ENCODE measurements at places on chromosomes 3 and 15.

- no peak for DNase-seq
Observed at GRCh38 chr3:136728918-136729317, 23.3 kb downstream of the STAG1 start.

DNA sequence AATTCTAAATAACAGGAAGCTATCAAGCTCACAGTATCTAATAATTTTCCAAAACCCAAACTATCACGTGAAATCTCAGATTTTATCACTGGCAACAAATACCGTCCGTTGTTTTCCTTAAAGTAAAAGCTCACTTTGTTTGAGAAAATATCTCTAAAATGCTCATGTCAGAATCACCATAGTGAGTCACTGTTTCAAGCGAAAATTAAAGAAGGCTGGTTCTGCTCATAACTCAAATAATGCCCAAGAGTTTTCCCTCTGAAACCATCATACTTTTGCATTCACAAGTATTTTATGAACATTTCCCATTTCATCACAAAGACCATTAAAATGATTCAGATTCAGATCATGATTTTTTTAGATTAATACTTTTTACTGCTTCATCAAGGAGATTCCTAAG, 50.6 kb downstream of the TBL1XR1 start:
- DNase-seq, result no peak

- no peak for DNase-seq
Observed at GRCh38 chr3:120151791-120152190, 57.5 kb upstream of the GSK3B start.

DNA sequence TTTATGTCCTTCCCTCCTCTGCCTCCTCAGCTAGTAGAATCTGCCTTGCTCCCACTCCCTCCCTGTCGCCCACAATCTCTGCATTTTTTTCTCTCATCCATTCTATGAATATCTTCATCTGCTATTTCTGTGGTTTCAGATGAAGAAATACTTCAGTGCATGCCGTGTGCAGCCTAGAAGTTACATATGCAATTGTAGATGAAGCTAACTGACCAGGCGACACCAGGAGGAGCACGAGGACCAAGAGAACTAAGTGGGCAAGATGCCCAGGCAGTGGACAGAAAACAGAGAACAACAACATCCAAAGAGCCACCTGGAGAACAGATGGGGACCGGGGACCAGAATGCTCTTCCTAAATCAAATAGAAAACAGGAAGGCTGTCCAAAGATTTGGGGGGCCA, 121.4 kb upstream of the ATP11B start:
- DNase-seq, result no peak

GRCh38 chr3:46350262-46350565, 3.7 kb upstream of the CCR2 start:
- DNase-seq, result no peak

DNA sequence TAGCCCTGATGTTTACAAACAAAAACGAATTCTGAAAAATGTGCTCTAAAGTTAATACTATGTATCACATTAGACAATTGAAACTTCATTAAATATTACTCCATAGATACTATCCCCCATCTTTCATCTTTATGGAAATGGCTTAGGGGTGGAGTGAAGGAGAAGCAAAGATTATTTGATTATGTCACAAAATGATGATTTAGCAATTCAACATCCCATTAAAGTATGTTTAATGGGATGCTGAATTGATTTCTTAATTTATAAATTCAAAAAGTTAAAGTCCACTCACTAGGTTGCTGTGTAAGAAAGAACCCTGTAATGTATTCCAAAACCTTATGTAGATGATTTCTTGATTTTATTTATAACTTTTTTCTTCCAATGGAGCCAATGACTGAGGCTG, 201.1 kb downstream of the WDR72 start:
- no peak for DNase-seq

DNA sequence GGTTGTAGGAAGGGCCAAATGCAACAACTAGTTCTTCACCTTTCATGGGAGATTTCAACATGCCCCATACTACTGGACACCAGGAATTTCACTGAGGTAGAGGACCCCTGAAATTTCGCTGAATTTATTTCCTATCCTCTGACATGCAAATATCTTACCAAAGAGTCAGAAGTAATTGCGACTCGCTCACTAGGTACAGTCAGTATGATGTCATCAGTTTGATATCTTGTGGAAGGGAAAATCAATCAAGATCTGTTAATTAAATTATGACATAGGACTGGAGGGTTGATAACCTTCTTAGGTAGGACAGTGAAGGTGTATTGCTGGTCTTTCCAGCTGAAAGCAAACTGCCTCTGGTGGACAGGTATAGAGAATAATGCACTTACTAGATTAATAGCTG, 74.9 kb upstream of the TNIK start:
- no peak for DNase-seq

DNA sequence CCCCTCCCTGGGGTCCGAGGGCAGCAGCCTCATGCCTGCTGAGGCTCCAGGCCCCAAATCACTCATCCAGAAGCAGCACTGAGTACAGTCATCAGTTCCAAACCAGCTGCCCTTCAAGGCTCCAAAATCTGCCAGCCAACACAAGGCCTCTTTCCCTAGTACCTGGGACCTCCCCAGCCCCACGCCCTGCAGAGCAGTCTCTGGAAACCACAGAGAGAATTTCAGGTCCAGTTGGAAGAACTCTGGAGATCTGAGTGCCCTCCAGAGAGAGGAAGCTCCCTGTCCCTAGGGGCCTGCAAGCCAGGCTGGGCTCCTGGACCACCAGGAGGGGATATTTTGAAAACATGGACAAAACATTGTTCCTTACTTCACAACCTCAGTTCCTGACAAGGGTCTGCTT, 26.2 kb downstream of the TKT start:
- no peak for DNase-seq

DNA sequence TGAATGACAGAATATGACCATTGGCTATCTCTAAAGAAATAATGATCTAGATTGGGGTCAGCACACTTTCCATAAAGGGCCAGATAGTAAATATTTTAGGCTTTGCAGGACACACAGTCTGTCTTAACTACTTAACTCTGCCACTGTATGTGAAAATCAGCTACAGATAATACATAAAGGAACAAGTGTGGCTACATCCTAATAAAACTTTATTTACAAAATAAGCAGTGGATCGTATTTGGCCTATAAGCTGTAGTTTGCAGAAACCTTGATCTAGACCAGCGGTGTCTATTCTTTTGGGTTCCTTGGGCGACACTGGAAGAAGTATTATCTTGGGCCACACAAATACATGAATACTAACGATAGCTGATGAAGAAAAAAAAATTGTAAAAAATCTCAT, 27.6 kb downstream of the GSK3B start:
- DNase-seq, result no peak

- DNase-seq, result no peak
Observed at GRCh38 chr15:69021895-69022294, 7.4 kb downstream of the NOX5 start.

- no peak for DNase-seq
Observed at GRCh38 chr3:14962762-14963161, 15.4 kb downstream of the NR2C2 start.

DNA sequence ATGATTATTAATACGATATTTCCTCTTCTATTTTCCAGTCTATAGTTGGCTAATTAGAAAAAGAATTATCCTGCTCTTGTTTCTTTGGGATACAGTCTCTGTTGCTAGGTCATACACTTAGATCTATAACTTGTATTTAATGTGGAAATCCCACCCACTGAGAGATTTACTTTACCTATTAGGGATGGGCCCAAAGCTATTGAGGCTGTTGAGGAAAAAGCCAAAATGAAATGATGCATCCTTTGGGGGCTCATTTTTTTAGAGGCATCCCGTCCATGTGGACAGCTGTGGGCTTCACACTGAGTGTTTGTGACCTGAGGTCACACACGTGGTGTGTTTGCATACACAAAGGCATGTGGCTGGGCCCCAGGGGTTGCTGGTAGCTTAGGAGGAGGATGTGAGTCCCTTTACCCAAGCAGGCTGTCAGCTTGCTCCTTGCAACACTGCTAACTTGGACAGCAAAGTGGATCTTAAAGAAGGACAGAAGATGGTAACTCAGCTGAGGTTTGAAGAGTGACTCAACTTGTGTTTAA, 477.4 kb downstream of the AGBL1 start:
- DNase-seq, result no peak

- no peak for DNase-seq
Observed at GRCh38 chr3:41848753-41849574, 112.9 kb downstream of the ULK4 start.

DNA sequence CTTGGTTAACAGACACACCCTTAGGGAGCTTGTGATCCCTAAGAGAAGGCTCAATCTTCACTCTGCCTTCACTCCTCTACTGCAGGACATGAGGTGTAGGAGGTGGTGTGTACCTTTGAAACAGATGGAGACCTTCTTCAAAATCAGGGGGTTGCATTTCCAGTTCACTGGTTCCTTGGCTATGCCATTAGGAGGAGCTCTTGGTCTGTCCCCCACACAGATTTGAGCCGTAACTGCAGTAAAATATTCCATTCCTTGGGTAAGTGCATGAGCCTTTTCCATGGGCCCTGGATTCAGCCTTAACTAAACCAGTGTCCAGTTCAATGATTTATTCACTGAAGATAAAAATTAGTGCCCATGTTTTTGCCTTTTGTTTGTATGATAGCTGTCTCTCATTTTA, 144.6 kb downstream of the MCTP2 start:
- no peak for DNase-seq

- DNase-seq, result no peak
Observed at GRCh38 chr3:137204409-137204808, 246.6 kb downstream of the IL20RB start.

- no peak for DNase-seq
Observed at GRCh38 chr3:7146529-7146928, 285.6 kb downstream of the GRM7 start.

DNA sequence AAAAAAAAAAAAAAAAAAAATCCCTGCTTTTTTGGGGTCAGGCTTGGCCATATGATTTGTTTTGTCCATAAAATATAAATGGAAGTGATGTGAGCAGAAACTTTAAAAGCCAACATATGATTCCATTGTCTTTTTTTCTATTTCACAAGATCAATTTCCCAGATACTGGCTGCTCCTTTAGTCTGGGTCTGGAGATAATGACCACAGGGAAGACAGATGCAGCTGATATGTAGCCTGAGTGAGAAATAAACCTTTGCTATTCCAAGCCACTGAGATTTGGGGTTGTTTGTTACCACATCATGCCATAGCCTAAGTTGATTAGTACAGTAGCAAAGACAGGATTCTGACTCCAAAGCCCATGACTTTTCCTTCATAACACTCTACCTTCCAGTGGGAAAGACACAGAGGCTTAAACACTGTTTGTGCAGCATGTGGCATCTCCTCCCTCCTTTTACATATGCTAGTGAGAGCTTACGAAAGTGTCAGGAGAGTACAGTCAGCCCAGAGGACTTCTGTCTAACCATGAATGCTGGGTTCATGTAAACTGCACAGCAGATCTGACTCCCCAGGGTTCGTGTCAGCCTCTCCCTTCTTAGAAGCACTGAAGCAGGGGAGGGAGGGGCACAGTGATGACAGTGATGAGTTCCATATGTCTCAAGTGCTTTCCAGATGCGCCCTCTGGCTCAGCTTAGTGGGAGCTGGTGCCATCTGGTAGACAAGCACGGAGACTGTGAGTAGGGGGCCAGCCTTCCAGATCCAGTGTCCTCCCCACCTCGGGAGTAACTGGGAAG, 36.7 kb upstream of the SLC7A14 start:
- DNase-seq, result no peak

DNA sequence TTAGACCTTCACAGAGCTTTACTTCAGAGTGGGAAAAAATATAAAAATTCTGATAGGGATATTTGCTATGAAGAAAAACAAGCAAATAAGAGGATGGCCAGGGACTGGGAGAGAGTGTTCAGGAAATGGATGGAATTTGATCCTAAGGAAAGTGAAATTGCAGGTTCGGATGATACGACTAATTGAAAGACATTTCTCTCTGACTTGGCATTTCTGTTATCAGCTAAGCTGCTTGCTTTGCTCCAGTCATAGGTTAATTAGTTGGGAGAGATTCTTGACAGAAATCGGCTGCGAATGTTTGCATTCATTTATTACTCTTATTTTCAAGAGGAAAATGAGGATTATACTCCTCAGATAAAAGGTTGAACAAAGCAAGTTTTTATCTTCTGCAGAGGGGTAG, 808.7 kb upstream of the NECTIN3 start:
- no peak for DNase-seq

GRCh38 chr3:110272525-110272924, 799.1 kb upstream of the NECTIN3 start:
- no peak for DNase-seq

- DNase-seq, result no peak
Observed at GRCh38 chr3:126343649-126344035, 13.6 kb downstream of the KLF15 start.

DNA sequence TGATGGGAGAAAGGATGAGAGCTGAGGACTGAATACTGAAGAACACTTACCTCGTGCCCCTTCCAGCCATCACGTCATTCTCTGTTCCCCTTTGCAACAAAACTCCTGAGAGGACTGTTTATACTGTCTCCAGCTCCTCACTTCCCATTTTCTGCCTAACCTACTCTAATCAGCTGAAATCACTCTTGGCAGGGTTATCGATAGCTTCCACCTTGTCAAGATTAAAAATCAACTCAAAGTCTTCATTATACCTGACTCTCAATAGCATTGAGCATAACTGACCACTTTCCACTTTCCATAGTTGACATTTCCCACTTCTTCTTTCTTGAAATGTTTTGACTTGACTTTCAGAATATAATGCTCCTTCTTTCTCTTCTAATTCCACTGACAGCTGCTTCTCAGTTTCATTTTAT, 4.3 kb downstream of the BTBD1 start:
- no peak for DNase-seq

GRCh38 chr3:194946091-194946490, 260.4 kb downstream of the FAM43A start:
- DNase-seq, result no peak

- no peak for DNase-seq
Observed at GRCh38 chr3:117515309-117515708, 805.7 kb downstream of the TUSC7 start.

DNA sequence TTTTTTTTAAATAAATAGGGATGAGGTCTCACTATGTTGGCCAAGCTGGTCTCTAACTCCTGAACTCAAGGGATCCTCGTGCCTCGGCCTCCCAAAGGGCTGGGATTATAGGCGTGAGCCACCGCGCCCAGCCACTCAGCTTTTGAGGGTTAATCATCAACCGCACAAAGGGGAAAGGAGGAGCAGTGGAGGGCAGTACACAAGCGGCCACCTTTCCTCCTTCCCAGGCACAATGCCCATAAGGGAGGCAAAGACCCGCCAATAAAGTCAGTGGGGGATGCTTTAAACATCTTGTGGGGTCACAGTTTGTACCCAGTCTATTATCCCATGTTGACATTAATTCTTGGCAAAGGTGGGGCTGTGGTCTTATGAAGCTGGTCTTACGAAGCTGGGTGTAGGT, 32.4 kb downstream of the EHD4 start:
- no peak for DNase-seq

DNA sequence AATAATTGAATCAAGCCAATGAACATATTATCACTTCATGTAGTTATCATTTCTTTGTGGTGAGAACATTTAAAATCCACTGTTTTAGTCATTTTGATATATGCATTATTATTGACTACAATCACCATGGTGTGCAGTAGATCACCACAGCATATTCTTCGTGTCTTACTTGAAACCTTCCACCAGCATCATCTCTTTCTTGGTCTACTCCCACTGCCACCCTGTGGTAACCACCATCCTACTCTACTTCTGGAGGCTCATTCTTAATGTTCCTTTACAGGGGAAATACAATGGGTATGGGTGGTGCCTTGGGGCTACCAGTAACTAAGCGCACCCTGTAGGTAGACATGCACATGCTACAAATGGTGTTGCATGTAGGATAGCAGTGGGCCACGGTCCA, 25.4 kb downstream of the PXK start:
- DNase-seq, result no peak

- DNase-seq, result peak; percentile 5
Observed at GRCh38 chr3:149277331-149277813, 55.7 kb upstream of the CP start.
